Jurkat, Clone E6-1 (cell line): ENCODE measurements at places on chromosomes 12 and 14.

DNA sequence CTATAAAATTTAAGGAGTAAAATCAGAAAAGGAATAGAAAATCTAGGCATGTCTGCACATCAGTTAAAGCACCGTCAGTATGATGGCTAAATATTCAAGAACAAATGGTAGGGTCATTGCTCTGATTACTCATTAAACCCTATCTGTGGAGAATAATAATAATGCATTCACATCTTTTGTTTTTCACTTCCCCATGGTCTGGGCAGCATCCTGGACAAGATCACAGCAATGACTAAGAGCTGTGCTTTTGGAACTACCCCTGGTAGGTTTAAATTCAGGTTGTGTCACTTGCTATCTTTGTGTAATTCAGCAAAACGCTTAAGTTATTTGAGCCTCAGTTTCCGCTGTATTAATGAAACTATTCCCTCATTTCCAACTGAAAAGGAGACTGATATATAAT lies 33.1 kb downstream of the C12orf42 start:
- DNase-seq = no peak

DNA sequence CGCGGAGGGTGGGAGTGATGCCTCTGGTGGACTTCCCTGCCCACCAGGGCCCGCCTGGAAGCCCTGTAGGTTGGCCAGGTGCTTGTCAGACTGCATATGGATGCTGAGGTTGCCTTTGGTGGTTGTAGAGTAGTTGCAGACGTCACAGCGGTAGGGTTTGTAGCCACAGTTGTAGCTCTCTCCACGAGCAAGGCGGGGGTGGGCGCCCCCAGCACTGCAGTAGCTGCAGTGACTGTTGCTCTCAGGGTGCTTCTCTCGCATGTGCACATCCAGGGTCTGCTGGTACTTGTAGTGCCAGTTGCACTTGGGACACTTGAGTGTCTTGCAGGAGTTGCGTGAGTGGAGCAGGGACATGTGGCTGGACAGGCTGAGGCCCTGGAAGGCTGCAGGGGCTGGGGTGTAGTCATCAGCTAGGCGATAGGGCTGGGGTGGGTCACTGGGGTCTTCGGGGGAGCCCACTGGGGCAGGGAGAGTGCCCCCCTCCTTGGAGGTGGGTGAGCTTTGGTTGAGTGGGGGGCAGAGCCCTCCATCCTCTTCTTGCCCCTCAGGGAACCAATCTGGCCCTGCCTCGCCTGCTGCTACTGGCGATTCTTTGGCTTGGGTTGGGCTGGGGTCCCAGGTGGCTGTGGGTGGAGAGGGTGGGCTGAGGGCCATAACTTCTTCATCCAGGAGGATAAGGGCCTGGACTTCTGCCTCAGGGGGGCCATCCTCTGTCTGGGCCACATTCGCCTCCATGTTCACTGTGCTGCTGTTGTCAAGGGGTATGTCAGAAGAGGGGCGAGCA lies 17.7 kb downstream of the ZFHX2 start:
- no peak for DNase-seq

GRCh38 chr12:42979746-42980145 lies 390.2 kb upstream of the PRICKLE1 start:
- DNase-seq = no peak

DNA sequence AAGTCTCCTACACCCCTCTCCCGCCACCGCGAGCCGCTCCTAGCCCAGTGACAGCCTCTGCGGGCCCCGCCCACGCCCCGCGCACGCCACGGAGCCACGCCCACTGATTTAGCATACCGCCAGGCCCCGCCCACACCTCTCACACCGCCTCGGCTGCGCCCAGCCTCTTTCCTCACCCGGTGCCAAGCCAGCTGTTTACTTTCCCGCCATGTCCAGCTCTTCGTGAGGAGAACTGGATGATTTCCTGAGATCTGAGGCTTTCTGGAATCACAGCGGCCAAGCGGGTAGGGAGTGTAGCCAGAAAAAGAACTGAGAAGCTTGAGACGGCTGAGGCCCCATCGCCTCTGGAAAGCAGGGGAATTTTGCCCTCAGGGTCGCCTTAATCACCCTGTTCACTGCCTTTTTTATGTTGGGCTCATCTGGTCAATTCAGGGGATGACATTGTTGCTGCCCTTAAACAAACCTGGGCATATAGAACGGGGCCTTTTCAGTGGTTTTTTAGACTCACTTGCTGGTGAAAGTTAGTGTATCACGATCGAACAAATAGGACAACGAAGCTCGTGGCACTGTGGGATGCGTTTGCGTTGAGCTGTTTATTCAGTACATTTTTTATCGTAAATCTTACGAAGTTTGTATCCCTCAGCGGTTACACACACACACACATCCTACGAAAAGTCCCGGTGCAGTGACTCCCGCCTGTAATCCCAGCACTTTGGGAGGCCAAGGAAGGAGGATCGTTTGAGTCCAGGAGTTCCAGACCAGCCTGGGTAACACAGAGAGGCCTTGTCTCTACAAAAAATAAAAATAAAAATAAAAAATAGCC lies at the start of gene RNF212B:
Gene RNF212B (plus strand): TSS at position 165 of the 823 bp plus-strand sequence. CDS start 2,410 bp downstream, outside the sequence.
- peak; percentile 14 for DNase-seq

- no peak for DNase-seq
Measured at GRCh38 chr14:68632054-68632895, 160.6 kb downstream of the ZFP36L1 start.

DNA sequence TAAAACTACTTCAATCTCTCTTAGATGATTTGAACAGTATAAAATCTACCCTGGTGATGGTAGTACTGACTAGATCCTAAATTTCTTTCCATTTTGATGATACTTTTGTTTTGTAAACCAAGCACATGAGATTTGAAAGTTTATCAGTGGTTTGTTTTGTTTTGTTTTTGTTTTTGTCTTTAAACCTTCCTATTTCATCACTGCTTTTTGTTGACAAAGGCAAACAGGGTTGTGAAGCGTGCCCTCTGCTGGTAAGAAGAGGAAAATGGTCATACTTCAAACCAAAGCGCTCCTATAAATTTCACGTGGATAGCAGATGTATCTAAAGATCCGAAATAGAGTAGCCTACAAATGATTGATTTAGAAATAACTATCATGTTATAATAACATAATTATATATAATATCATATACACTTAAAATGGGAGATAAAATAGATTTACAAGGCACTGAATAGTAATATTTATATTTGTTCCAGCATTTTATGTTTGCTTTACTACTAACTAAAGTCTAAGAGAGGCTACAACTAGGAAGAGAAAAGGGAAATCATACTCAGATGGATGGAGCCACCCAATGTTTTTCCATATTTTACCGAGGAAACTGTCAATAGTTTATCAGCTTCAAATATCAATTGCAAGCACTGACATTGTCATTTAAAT lies 254.0 kb upstream of the USP15 start:
- peak; percentile 43 for DNase-seq

GRCh38 chr14:77794357-77794756 lies 5.6 kb upstream of the ADCK1 start:
- DNase-seq = no peak

DNA sequence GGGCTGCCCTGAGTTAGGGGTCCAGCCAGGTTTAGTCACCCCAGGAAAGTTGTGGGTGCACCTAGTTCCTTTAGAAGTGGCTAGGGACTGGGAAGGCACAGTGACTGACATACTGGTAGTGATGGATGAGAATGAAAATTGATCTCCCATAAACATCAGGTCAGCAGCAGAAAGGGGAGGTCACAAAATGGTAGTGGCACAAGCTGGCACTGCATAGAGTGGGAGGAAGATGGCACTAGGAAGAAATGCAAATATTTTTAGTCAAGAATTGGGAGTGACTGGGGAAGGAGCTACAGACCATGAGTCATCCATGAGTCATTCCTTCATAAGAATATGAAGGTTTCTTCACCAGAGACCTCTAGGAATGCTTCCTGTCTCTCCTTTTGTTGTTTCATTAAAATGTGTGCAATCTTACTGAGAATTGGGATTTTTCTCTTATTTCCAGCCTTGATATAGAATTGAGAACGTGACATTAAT lies 198.3 kb upstream of the AMIGO2 start:
- DNase-seq = no peak
